ENCODE measurements at places on chromosomes 5 and 9.

DNA sequence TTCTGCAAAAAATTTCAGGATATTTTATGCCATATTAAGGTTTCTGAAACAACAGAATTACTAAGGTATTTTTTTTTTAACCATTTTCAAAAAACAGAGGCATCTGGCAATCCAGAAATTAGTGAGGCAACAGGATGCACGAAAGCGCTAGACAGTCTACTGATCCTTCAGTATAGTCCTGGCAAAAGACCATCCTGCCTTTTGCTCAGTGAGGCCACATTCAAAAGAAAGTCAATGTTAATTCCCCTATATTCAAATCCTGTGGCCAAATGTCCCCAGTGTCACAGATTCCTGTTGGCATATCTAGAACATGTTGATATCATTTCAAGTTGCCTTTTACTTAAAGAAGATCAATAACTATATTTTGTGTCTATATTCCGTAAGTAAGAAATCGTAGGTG lies 13.1 kb upstream of the NFIB start:
- no peak for DNase-seq

DNA sequence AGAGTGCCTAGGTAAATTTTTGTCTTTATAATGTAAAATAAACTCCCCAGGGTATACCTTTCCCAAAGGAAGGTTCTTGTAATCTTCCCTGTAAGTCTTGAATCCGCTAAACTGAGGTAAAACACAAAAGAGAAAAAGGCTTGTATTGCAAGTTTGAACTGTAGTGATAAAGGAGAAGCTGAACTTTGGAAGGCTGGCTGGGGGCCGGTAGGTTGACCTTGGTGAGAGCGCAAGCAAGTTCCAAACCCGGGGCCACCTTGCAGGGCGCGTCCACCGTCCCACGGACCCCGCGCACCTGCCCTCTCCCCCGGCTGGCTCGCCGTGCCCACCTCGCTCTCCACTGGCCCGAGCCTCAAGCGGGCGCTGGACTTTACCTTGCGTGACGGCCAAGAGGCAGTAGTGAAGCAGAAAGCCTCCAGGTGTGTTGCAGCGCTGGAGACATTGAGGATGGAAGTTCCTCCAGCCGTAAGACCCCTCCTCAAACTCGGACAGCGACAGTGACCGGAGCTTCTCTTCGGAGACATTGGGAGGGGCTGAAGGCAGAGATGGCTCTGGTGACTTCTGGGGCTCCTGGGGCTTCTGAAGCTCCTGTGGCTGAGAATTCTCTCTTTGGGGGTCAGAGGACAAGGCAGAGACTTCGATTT lies 428 bp downstream of the SLCO4C1 start:
- DNase-seq, result no peak

- no peak for DNase-seq
These were observed 202.5 kb upstream of the NMUR2 start for GRCh38 chr5:152607401-152608160.

DNA sequence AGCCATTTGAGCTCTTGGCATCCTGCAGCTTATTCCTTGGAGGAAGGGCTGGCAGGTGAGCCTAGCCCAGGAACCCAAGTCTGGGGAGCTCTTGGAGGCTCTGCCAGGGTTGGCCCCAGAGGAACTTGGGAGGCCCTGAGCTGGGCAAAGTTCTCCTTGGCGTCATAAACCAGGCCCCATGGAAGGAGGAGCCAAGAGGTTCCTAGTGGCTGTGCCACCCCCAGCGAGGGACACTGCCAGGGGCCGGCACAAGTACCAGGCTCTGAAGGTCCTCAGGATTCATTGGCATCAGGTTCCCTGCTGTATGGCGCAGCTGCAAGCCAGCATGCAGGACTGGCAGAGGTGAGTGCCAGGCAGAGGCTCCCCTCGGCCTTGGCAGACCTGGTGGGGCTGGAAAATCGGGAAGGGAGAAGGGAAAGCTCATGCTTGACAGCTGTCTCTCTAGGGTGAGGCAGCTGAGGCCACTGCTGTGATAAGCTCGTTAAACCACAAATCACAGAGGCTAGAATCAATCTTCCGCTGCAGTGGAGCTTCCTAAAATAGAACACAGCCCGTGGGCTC lies 54.6 kb upstream of the SYNPO start:
- DNase-seq, result no peak

- no peak for DNase-seq
These were observed 204.9 kb downstream of the LRRC70 start for GRCh38 chr5:62783374-62784057.

- DNase-seq, result no peak
These were observed 137.7 kb upstream of the GRIA1 start for GRCh38 chr5:153352685-153353219.

DNA sequence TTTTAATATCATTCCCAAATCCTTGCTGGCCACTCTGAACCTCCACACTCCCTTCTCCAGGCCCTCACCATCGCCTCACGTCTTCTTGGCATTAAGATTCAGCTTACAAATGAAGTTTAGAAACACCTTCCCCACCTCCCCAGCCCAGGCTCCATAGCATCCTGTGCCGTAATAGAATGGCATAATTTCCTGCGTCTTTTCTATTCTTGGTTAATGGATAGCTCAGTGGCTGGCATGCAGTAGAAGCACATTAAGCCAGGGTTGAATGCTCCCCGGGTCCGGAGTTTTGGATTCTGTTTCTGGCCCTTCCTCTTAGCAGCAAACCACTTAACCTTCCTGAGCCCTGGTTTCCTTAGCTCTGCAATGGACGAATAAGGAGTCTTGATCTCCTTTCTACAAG lies 13.8 kb downstream of the WWC1 start:
- DNase-seq, result no peak

DNA sequence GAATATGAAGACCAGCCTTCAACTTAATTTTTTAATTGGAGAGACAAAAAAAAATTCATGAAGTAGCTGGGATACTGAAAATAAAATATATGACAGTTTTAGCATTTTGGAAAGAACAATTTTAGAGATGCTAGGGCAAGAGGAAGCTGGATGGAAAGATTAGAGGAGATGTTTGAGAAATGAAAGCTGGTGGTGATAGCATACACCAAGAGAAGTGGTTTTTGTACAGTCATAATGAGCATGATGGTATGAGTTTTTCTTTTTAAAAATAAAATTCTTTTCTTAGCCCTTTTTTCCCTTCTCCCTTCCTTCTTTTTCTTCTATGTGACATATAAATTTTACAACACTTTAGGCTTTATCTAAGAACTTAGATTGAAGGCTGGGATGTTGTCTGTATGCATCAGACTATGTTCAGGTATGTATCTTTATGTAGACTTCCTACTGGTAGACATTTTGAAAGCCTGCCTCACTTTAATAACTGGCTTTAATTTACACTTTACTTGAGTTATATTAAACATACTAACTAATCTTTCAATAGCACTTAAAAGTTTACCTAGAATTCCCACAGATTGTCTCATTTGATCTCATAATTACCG lies 522.5 kb downstream of the TLE4 start:
- DNase-seq, result no peak

DNA sequence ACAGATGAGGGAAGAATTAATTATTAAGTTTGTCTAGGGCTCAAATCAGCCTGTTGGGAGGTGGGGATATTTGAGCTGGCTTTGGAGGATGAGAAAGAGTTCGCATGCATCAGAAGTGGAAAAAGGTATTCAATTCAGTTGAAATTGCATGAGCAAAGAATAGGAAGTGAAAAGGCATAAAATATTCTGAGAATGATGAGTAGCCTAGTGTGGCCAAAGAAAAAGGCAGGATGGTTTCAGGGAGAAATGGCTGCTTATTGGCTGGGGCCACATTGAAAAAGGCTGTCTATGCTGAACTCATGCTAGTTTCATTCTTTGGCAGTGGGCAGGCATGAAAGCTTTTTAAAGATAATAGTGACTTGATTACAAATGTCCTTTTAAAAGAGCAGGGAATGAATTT lies 235.4 kb upstream of the RIOK2 start:
- no peak for DNase-seq

DNA sequence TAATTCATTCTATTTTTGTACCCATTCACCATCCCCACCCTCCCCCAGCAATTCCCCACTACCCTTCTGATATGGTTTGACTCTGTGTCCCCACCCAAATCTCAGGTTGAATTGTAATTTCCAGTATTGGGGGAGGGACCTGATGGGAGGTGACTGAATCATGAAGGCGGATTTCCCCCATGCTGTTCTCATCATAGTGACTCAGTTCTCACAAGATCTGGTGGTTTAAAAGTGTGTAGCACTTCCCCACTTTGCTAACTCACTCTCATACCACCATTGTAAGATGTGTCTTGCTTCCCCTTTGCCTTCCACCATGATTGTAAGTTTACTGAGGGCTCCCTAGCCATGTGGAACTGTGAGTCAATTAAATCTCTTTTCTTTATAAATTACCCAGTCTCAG lies 25.9 kb upstream of the TESK1 start:
- DNase-seq, result no peak

All from CD4-positive, alpha-beta T cell treated with Interferon gamma for 1 hour (primary cell).